ENCODE measurements at places on chromosomes 4 and X. TPM values are rescaled to one million over a fixed set of nuclear protein-coding genes. Genes with fewer than 3 reads are reported as not detected.
A peak's percentile ranks its signal among the peaks of the same experiment; 100 is the strongest.

MTMR8 gene
- total RNA-seq = 4.0 TPM

SH3D19 gene
- not detected for total RNA-seq

RNF128 gene
- not detected for total RNA-seq

ATP6AP2 gene
- 62.8 TPM for total RNA-seq

CCNA2 gene
- 132 TPM for total RNA-seq

NPNT gene
- total RNA-seq = not detected

PDCL2 gene
- not detected for total RNA-seq

GPR82 gene
- total RNA-seq = 0.53 TPM

C1QTNF7 gene
- not detected for total RNA-seq

SPATA4 gene
- not detected for total RNA-seq

- H3K4me1 ChIP-seq = peaks cover 10% of the 10 kb centered on the region
- H3K27me3 ChIP-seq = peaks cover 9% of the 10 kb centered on the region
- no peak overlapping the region for H3K27ac ChIP-seq
- no peaks in the 10 kb centered on the region for H3K36me3 ChIP-seq
Measured at GRCh38 chrX:70554948-70555347, 110.3 kb downstream of the DLG3 start.

GRCh38 chr4:8198206-8198905 lies 734 bp upstream of the SH3TC1 start:
- H3K27me3 ChIP-seq = peaks cover 1% of the 10 kb centered on the region
- peak overlapping the region; percentile 86 for H3K27ac ChIP-seq
- no peaks in the 10 kb centered on the region for H3K36me3 ChIP-seq
- H3K4me3 ChIP-seq = peak overlapping the region; percentile 79
- DNase-seq = no peak
- H3K4me1 ChIP-seq = peaks cover 41% of the 10 kb centered on the region

DNA sequence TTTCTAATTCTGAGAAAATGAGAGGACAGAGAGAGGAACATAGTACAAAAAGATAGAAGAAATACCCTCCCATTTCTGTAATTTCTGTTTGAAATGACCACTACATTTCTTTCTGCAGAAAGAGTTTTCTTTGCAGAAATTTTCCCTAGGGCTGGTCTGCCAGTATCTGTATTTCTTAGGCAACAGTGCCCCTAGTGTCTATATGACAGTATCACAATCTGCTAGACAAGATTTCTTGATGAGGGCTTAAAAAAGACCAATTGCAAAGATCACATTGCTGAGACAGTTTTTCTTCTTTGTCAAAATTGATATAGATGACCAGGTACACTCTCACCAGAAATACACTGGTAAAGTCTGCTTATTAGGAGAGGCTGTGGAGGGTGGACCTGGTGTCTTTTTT lies 81.0 kb upstream of the ZDHHC15 start:
- H3K4me1 ChIP-seq = no peaks in the 10 kb centered on the region
- H3K27ac ChIP-seq = no peak overlapping the region
- DNase-seq = no peak
- no peaks in the 10 kb centered on the region for H3K27me3 ChIP-seq
- H3K4me3 ChIP-seq = no peak overlapping the region

GRCh38 chrX:45479835-45480422 lies 279.3 kb upstream of the DIPK2B start:
- H3K27me3 ChIP-seq = no peaks in the 10 kb centered on the region
- no peaks in the 10 kb centered on the region for H3K4me1 ChIP-seq
- H3K27ac ChIP-seq = no peak overlapping the region
- DNase-seq = no peak

- no peak for DNase-seq
- H3K27ac ChIP-seq = no peak overlapping the region
- no peaks in the 10 kb centered on the region for H3K4me1 ChIP-seq
- no peaks in the 10 kb centered on the region for H3K27me3 ChIP-seq
Measured at GRCh38 chr4:154958121-154958520, 177.0 kb downstream of the RBM46 start.

DNA sequence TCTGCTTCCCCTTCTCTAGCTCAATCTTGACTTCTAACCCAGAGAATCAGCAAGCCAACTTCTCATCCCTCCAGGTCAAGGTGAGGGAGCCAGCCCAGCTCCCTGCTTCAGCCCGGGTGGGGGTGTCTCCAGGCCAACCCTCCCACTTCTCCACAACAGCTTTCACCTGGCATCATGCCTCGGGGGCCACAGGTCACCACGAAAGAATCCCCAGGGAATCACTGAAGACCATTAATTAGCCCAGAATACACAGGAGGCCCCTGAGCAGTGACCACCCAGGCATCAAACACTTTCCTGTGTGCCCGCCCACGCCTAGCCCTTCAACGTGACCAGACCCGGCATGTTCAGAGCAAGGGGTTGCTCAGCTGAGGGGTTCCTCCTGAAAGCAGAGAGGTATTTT lies 646.7 kb downstream of the BCOR start:
- H3K4me1 ChIP-seq = peaks cover 12% of the 10 kb centered on the region
- DNase-seq = no peak
- no peaks in the 10 kb centered on the region for H3K36me3 ChIP-seq
- no peak overlapping the region for H3K4me3 ChIP-seq
- H3K27ac ChIP-seq = no peak overlapping the region

DNA sequence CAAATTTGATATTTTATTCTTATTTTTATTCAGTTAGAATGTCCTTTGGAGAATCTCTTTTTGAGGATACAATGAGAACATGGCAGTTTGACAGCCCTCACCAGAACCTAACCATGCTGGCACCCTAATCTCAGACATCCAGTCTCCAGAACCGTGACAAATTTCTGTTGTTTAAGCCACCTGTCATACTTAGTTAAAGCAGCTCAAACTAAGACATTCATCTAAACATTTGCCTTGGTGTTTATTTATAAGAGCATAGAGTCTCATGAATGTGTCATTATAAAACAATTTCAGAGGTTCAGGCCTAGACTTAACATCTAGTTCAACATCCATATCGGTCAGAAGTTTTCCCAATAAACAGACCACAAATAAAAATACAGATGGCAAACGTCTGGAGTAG lies 125.1 kb upstream of the FUNDC1 start:
- no peak for DNase-seq
- no peak overlapping the region for H3K27ac ChIP-seq
- H3K27me3 ChIP-seq = no peaks in the 10 kb centered on the region
- H3K4me1 ChIP-seq = no peaks in the 10 kb centered on the region
- H3K4me3 ChIP-seq = no peak overlapping the region

GRCh38 chr4:8534129-8534528 lies 46.1 kb upstream of the GPR78 start:
- H3K27ac ChIP-seq = no peak overlapping the region
- H3K27me3 ChIP-seq = no peaks in the 10 kb centered on the region
- no peak for DNase-seq
- no peaks in the 10 kb centered on the region for H3K36me3 ChIP-seq

GRCh38 chr4:4271912-4272311 lies 18.0 kb downstream of the LYAR start:
- no peak for DNase-seq
- peak overlapping the region; percentile 14 for H3K27ac ChIP-seq
- H3K27me3 ChIP-seq = no peaks in the 10 kb centered on the region
- H3K4me1 ChIP-seq = peaks cover 25% of the 10 kb centered on the region

GRCh38 chrX:146054311-146054710 lies 236.7 kb downstream of the SLITRK2 start:
- no peaks in the 10 kb centered on the region for H3K4me1 ChIP-seq
- H3K4me3 ChIP-seq = no peak overlapping the region
- H3K27ac ChIP-seq = no peak overlapping the region
- no peaks in the 10 kb centered on the region for H3K27me3 ChIP-seq
- H3K36me3 ChIP-seq = no peaks in the 10 kb centered on the region

- no peaks in the 10 kb centered on the region for H3K36me3 ChIP-seq
- no peak overlapping the region for H3K4me3 ChIP-seq
- H3K27ac ChIP-seq = no peak overlapping the region
- no peaks in the 10 kb centered on the region for H3K4me1 ChIP-seq
Measured at GRCh38 chrX:126339928-126340327, 173.8 kb upstream of the DCAF12L2 start.

DNA sequence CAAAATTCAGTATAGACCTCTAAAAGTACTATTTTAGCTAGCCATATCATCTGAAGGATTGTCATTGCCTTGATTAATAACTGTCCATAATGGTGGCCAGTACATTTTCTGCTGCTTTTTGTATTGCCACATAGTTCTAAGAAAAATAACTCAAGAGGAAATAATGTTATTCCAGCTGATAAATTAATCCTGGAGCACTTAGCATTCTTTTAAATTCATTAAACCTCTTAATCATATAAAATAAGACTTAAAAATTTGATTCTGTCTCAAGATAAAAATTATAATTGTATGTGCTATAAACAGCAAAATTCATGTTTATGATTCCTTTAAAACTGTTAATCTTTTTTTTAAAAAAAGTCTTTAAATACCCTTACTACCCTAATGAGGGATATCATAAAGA lies 12.7 kb downstream of the PTPN13 start:
- no peaks in the 10 kb centered on the region for H3K4me1 ChIP-seq
- no peak overlapping the region for H3K27ac ChIP-seq
- no peak overlapping the region for H3K4me3 ChIP-seq
- H3K36me3 ChIP-seq = no peaks in the 10 kb centered on the region
- peaks cover 2% of the 10 kb centered on the region for H3K27me3 ChIP-seq
- no peak for DNase-seq

GRCh38 chr4:147714575-147715401 lies 17.1 kb upstream of the ARHGAP10 start:
- H3K27ac ChIP-seq = no peak overlapping the region
- DNase-seq = no peak
- no peaks in the 10 kb centered on the region for H3K36me3 ChIP-seq
- H3K4me1 ChIP-seq = peaks cover 3% of the 10 kb centered on the region
- peaks cover 18% of the 10 kb centered on the region for H3K27me3 ChIP-seq
- H3K4me3 ChIP-seq = no peak overlapping the region

- no peaks in the 10 kb centered on the region for H3K36me3 ChIP-seq
- DNase-seq = no peak
- peaks cover 6% of the 10 kb centered on the region for H3K27me3 ChIP-seq
Measured at GRCh38 chrX:132144061-132144460, 16.2 kb upstream of the FRMD7 start.

DNA sequence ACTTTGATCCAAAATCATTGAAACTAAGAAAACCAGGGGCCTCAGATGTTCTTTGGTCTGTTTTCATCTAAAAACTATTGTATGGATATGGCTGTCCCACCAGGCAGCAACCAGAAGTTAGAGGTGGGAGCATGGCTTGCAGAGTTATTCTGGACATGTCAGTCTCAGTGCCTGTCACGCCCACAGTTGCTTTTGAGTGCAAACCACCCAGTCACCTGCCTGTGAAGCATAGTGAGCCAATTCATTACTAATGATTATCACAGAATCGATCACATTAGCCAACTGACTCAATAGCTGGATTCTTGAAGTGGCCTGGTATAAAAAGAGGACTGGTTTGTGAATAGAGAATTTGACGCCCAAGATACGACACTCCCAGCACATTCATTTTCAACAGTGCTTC lies 104.2 kb upstream of the SORBS2 start:
- no peak for DNase-seq
- no peak overlapping the region for H3K4me3 ChIP-seq
- no peaks in the 10 kb centered on the region for H3K36me3 ChIP-seq
- no peaks in the 10 kb centered on the region for H3K27me3 ChIP-seq
- H3K4me1 ChIP-seq = no peaks in the 10 kb centered on the region
- no peak overlapping the region for H3K27ac ChIP-seq

Data from activated CD8-positive, alpha-beta T cell treated with anti-CD3 and anti-CD28 coated beads, Interleukin-2, amount 10 ng/mL, durations not matched to agents 7 days and 5 days (primary cell).